ENCODE measurements at places on chromosomes 2 and 18.

DNA sequence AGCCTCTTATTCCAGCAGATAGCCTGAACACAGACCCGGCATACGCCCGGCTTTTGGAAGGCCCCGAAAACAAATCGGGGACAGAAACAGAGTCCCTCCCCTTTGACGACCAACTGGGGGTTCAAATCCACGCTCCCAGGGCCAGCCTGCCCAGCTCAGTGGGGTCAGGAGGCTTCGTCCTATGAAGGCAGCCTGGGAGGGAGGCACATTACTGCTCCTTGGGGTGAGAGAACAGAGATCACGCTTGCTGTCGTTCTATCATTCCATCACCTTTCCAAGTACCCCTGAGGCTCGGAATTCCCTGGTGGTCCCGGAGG is 208.8 kb upstream of the SALL3 start:
- no peak for DNase-seq

GRCh38 chr2:98715812-98716451 is 15.0 kb downstream of the MGAT4A start:
- DNase-seq = no peak

GRCh38 chr18:4017480-4017879 is 437.6 kb downstream of the DLGAP1 start:
- no peak for DNase-seq

- no peak for DNase-seq
Measured at GRCh38 chr2:5524551-5524950, 167.6 kb upstream of the SOX11 start.

DNA sequence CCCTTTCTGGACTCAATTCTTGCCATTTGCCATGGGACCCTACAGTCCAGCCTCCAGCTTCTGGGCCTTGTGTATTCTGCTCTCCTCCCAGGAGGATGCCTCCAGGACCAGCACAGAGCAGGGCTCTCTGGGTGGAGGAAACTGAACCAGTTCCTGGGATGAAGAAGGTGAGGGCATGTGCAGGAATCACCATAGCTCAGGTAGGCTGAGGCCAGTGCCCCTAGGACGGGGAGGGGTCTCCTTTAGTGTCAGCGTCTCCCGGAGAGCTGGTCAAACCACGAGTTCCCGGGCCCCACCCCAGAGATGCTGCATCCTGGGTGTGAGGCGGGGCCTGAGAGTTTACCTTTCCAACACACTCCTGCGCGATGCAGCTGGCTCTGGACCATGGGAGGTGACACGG is 5.8 kb upstream of the PRELID3A start:
- DNase-seq = no peak
